GM19239 (cell line): ENCODE measurements at places on chromosomes 5 and 9.
A peak's percentile ranks its signal among the peaks of the same experiment; 100 is the strongest.

DNA sequence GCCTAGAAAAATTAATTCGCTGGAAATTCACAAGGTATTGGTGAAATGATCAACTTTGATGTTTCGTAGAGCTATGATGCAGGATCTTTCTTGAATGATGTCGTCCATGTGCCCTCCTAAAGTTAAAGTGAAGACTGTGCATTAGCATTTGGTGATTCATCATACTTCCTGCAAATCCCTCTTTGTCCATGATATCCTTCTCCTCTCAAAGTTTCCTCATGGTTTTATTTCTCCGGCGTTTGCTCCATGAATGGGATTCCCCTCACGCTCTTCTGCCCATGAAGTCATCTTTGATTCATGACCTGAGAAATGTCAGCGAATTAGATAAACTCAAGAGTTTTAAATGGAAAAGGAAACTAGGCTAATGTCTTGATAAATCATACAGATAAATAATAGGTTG, 372.7 kb downstream of the PSAT1 start:
- no peak for DNase-seq

GRCh38 chr5:816176-816575, 31.6 kb upstream of the ZDHHC11B start:
- no peak for DNase-seq

GRCh38 chr9:5442400-5443011, 4.8 kb upstream of the PLGRKT start:
- DNase-seq: no peak

DNA sequence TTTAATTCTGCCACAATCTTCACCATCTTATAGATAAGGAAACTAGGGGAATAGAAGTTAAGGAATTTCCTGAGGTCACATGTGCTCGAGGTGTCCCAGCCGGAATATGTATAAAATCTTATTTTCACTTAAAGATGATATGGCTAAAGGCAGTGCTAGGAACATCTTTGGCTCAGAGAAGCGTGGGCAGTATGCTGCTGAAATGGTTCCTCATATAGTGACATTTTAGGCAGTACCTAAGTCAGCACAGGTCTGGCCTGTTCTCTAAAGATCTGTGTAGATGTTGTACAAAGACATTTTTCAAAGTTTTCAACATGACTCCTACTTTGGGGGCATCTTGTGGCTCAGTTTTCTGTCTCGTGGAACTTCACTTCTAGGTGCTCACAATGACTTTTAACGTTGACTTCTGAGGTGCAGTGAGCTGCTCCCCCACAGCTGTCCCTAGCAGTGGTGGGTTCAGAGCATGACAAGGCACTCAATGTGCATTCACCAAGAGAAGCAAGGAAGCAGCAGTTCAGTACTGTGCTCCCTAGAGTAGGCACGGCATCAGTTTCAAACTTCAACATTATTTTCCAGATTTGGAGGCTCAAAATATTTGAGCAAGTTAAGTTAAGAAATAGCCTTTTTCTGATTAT, 40.3 kb downstream of the TNFAIP8 start:
- no peak for DNase-seq

DNA sequence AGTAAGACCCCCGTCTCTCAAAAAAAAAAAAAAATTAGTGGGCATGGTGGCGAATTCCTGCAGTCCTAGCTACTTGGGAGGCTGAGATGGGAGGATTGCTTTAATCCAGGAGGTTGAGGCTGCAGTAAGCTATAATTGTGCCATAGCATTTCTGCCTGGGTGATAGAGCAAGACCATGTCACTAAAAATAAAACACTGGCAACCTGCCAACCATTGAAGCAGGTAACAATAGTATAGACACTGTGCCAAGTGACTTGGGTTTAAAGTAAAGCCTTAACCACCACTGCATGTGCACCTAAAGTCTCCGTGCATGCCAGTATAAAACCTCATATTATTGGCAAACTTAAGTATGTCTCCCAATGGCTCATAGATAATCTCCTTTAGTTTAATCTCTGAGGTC, 3.4 kb upstream of the APBA1 start:
- no peak for DNase-seq

DNA sequence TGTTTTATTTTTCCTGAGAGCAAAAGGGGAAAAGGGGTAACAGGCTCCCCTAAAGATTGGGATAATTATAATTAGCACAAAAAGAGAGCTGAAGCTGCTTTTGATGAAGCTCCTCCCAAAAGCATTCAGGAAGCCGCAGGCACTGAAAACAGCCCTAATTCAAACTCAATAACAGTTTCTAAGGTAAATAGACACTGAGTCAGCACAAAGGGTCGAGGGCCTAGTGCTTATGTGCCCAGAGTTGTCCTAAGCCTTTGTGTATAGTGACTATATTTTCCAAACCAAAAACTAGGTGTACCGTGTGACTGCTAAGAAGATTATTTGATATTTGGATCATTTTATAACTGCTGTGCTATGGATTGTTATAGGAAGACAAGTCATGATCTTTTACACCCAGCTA, 67.7 kb downstream of the HMHB1 start:
- no peak for DNase-seq

DNA sequence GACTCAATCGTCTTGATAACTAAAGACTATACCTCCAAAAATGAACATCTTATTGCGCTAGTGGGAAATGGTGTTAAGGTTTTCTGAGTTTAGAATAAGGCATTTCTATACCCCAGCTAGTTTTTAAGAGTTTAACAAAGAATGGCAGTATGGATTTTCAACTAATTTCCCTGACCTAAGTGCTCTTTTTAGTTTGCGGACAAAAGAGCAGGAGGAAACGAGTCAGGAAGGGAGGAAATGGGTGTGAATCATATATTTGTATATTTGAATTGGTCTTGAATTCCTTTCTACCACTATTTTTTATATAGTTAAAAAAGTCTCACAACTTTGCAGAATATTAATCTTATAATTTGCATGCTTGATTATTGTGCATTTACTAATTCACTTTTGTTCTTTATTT, 516.3 kb upstream of the ZNF608 start:
- DNase-seq: no peak

GRCh38 chr5:77031891-77032290, 1.7 kb downstream of the AGGF1 start:
- no peak for DNase-seq

GRCh38 chr5:106159616-106160015, 1511.1 kb downstream of the EFNA5 start:
- DNase-seq: no peak

DNA sequence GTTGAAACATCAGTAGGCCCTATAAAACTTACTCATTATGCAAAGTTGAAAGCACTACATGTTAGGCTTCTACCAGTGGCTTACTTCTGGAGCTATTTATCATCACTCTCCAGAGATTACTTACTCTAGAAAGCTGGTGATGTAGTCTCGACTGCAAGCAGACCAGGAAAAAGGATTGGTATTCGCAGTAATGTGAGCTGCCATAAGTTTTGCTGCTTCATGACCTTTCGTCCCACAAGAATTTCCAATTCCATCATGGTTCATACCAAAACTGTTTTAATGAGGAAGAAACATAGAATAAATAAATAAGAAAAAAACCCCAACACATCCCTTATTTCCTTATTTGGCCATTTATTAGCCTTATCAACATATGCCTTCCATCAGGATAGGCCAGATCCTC, 181.9 kb downstream of the ADAMTS6 start:
- no peak for DNase-seq

GRCh38 chr5:6700685-6701355, 12.4 kb upstream of the TENT4A start:
- no peak for DNase-seq

- DNase-seq: no peak
Measured at GRCh38 chr5:77139001-77139400, 51.9 kb upstream of the ZBED3 start.

- DNase-seq: no peak
Measured at GRCh38 chr5:53399926-53400697, 80.3 kb upstream of the FST start.

- no peak for DNase-seq
Measured at GRCh38 chr9:124685217-124685616, 85.9 kb downstream of the NR6A1 start.

DNA sequence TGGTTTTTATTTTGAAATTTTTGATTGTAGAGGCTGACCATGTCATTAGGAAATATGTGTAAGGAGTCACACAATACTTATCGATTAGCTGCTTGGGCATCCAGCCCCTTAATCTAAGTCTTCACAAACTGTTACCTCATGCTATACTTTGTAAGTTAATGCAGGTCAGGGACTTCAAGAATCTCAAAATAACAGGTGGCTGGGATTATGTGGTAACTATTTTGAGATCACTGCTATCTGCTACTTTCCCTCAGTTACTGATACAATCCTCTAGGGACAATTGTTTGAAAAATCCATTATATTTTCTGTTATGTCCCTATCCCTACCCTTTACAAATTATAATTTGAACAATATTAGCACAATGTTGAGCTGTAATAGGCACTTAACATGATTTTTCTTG, 21.7 kb downstream of the FTMT start:
- DNase-seq: no peak

DNA sequence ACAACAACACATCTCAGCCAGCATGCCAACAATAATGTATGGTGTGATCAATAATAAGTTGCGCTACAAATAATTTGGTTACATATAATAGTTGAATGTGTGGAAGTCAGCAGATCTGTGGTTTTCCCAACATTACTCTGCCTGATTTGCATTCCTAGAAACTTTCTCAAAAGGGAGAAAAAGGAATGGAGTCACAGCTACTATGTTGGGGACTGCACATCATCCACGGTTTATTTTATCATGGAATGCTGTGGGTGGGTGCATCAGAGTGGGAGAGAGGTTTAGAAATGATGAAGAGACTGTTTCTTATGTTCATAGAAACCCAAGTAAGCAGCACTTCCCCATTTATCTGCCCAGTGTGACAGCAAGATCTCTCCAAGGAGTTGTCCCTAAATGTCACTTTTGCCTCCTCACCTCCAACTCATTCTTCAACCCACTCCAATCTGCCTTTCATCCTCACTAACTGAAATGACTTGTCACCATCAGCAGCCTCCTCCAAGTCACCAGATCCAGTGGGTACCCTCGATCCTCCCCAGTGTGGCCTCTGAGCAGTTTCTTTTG, 2.8 kb upstream of the SPOCK1 start:
- no peak for DNase-seq

GRCh38 chr5:72608297-72608696, 101.1 kb upstream of the ZNF366 start:
- no peak for DNase-seq

DNA sequence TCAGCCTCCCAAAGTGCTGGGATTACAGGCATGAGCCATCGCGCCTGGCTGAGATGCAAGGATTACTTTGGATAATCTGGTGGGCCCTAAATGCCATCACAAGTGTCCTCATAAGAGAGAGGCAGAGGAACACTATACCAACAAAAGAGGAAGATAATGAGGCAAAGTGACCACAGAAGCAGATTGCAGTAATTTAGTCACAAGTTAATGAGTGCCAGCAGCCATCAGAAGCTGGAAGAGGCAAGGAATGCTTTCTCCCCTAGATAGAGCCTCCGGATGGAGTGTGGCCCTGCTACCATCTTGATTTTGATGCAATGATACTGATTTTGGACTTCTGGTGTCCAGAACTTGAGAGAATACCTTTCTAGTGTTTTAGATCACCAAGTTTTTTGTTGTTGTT, 122.3 kb downstream of the SPATA31D1 start:
- no peak for DNase-seq

- no peak for DNase-seq
Measured at GRCh38 chr5:16617274-16617968, 624 bp upstream of the RETREG1 start.

GRCh38 chr5:50744776-50745175, 78.3 kb downstream of the PARP8 start:
- peak; percentile 7 for DNase-seq

DNA sequence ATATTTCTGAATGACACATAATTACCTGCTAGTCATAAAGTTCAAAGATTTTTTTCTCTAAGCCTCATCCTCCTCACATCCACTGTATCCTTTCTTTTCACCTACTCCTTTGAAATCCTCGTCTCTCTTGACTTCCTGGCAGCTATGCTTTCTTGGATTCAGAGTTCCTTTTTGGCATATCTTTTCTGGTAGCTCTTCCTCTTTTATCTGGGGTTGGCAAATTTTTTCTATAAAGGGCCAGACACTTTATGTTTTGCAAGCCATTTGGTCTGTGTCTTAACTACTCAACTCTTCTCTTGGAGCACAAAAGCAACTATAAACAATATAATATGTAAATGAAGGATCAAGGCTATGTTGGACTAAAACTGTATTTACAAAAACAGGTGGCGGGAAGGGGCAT, 197.5 kb downstream of the KIAA0825 start:
- no peak for DNase-seq

DNA sequence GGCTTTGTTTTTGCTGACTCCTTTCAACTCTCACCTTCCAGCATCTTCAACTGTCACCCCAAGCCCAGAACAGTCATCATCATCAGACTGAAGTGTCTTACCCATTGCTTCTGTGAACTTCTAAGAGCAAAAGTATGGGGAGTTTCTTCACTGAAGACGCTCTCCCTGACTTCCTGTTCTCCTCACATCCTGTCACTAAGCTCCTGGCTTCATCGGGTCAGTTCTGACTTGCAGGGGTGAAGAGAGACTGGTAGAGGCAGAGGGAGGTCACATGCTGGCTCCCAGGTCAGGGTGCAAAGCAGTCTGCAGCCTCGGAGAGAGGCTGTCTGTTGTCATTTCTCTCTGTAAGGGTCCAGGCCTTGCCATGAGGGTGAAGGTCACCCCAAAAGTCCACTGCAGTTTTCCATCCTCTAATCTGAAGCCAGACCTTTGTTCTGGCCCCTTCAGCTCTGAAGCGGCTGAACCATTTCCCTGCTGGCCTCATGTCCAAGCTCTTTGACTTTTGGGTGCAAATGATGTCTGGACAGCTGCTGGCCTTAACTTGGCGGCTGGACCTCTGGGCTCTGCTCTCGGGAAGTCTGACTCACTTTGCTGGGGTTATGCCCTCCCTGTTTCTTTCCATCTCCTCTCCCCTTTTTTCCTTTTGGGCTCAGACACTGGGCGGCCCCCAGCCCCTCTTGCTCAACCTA, 305.0 kb downstream of the RAB3C start:
- DNase-seq: no peak

DNA sequence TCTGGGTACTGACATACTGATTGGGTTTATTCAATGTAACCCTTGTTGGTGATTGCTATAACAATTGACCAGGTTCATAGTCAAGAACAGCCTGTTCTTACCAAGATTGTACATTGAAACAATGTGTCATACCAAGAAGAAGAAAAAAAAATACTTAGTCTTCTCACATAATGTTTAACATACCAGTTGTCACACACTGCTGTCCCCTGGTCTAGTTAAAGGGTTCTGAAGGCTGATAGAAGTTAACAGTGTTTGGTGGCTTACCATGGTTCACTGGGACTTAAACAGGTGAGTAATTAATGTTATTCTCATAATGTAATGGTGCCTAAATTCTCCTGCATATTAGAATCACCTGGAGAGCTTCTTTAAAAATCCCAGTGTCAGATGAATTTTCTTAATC, 18.5 kb upstream of the CDC42SE2 start:
- DNase-seq: no peak

- DNase-seq: no peak
Measured at GRCh38 chr5:115151208-115151805, 18.4 kb downstream of the TRIM36 start.

- no peak for DNase-seq
Measured at GRCh38 chr5:3104429-3105060, 353.1 kb upstream of the IRX2 start.
